ENCODE measurements at places on chromosomes 5 and 9. TPM values are rescaled to one million over a fixed set of nuclear protein-coding genes. Genes with fewer than 3 reads are reported as not detected.

DNA sequence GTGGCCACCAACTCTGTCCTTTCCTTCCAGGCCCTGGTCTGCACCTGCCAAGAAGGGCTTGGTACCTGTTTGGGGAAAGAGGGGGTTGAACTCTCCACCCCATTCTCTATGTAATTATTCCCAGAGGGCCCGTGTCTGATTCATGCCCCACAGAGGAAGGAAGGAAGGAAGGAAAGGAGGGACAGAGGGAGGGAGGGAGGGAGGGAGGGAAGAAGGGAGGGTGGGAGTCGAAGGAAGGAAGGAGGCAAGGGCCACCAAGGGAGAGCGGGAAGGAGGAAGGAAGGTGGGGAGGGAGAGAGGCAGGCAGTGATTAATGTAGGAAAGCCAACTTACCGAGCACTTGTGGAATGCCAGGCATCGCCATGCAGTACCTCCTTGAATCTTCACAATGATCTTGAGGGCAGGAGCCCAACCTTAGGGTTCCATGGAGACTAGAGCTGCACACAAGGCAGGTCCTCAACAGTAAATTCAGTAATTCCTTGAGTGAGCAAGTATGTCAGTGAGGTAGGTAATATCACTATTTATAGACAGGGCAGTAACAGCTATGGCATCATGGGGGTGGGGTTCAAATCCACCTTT, 75.8 kb downstream of the FGF18 start:
- DNase-seq: no peak

- peak; percentile 31 for DNase-seq
These were observed 17.1 kb upstream of the CDC23 start for GRCh38 chr5:138230261-138230660.

DNA sequence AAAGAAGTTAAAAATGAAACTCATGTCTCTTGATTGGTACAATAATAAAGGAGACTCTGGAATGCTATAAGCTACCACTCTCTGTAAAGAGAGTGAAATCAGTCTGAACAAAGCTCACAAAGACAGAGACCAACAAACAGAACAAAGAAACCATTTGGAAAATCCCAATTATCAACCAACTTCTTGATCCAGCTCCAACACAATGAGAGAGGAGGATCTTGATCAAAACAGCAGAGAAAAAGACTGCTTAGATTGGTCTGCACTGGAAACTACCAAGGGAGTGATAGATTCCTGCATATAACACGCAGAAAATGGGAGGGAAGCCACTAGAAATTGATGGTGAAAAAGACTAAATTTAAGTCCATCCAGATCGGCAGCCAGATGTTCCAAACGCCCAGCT, 23.1 kb upstream of the RNF38 start:
- DNase-seq: no peak

DNA sequence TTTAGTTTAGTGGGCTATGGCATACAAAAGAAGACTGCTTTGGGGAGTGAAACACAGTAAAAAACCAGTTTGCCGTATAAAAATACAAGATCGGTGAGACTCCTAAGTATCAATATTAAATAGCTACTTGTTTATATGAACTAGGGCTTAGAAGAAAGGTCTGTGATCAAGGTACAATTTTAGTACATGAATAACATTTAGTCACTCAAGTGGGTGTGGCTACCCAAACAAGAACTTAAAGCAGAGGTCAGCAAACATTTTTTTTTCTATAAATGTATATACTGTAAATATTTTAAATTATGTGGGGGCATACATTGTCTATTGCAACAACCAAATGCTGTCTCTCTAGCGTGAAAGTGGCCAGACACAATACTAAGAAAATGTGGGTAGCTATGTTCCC, 1452.5 kb upstream of the NUDT12 start:
- no peak for DNase-seq

- DNase-seq: peak; percentile 71
These were observed 576 bp downstream of the MAP1B start for GRCh38 chr5:72107901-72108201.

ARSI gene
- total RNA-seq: 0.21 TPM
